Head of caudate nucleus (tissue), 42 donors: ENCODE measurements at places on chromosomes 4 and X.

DNA sequence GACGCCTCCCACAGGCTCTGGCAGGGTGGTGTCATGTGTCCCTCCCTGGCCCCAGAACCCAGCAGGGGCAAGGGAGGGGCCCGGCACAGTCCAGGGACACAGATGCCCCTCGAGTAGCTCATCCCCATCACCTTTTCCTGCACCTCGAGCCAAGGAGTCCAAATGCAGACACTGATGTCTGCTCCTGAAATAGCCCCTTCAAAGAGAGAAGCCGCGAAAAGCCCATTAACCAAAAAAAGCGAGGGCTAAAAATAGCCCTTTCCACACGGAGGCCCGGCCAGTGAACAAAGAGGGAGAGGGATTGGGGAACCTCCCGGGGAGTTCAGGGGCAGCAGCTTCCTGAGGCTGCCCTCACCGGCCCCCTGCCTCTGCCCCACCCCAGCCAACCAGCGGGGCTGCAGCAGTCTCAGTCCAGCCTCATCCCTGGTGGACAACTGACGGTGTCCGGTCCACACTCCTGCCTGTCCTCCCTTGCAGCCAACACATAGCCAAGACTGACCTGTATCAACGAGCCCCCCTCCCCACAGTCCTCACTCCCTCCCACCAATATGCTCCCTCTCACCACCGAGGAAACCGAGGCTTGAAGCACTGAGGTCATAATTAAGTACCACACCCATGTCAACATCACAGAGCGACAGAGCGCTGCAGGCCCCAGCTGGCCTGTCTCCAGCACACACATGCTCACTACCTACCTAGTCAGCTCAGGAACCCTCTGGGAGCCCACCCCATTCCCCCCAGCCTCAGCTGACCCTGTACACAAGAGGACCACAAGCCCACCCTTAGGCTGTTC lies 23.9 kb downstream of the WDR1 start:
- DNase-seq = no peak

DNA sequence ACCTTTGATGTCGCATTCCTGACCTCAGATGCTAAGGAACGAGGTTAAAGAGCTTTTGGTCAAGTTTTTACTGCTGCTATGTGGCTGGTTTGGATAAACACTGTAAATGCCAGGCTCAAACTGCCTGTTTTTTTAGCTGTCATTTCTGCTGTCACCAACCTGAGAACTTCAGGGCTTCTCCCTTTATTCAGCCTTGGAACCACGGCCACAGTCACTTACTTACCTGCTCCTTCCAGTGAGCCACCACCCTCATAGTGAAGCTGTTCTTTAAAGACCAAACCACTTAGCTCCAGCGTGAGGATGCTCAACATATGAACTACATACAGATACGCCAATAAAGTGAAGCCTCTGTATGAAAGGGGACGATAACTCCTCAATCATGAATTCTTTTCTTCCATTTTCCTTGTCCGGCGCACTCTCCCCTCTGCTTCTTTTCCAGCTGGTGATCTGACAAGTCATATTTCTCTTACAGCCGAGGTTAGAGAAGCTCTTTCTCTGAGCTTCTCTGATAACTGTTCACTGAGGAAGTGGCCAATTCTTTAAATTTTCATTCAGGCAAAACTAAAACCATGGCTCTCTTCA lies 152.8 kb upstream of the ANK2 start:
- DNase-seq = no peak

GRCh38 chr4:47235721-47236120 lies 204.4 kb downstream of the GABRB1 start:
- DNase-seq = no peak

DNA sequence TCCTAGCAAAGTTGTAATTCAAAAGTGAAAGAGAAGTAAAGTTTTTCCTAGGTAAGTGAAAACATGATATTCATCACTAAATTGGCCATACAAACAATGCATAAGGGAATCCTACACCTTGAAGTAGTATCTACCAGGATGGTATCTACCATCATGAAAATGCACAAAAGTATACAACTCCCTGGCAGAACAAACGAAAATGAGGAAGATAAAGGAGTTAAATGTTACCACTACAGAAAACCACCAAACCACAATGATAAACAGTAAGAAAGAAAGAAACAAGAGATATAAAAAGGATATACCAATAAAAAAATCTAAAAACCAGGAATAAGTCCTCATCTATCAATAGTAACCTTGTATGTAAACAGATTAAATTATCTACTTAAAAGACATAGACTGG lies 26.9 kb downstream of the GK2 start:
- no peak for DNase-seq

DNA sequence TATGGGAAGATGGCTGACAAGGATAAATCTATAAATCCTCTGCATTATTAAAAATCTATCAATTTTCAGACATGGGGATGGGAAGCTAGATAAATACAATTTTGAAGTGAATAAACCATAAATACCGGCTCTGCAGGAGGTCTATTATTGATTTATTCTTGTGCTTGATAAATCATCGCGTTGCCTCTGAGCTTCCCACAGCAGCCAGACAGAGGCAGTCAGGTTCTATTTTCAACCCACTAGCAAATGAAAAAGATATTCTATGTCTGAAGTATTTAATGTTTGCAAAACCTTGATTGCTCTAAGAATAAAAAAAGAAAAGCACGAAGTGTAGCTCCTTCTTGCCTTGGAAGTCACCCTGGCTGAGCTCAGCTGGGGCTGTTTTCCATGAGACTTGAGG lies 216.2 kb downstream of the DHRSX start:
- no peak for DNase-seq

DNA sequence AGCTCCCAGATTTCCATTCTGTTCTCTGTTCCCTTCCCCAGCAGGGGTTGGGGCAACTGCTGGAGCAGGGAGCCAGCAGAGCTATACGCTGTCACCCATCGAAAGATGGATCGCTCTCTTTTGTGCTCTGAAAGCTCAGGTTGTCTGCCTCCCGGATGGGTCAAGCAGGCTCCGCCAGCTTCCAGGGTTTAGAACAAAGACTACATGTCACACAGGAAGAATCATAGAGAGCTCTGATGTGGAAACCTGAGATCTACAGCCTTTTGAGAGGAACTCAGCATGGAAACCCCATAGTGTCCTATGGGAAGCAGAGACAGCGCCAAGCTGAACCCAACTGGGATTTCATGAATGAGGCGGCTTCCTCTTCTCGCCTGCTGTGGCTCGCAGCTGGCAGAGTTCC lies 205.4 kb downstream of the HS3ST1 start:
- no peak for DNase-seq

GRCh38 chr4:88960576-88960975 lies 96.4 kb downstream of the FAM13A start:
- no peak for DNase-seq
